NCI-H1092 (cell line): ENCODE measurements at places on chromosomes 1 and 21.

GRCh38 chr1:31032266-31032665, 33.3 kb downstream of the PUM1 start:
- no peak for DNase-seq

- DNase-seq = no peak
Observed at GRCh38 chr1:143735764-143736461, 235.9 kb downstream of the FAM72C start.

DNA sequence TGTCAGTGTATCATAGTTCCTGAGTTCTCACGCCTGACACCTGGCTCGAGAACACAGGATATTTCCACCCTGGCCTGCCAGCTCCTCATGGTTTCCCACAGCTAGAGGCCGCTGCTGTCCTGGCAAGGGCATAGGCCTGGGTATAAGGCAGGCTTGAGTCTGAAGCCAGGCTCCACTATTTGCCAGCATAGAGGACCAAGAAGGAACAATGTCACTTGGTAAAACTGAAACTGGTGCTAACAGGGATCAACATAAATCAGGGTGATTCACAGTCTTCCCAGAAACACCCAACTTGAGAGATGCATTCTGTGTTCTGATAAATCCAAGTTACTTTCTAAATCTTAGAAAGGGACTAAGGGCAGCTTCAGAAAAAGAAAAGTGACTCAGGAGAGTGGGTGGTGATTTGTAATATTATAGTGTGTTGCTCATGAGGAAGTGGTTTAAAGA, 6.9 kb upstream of the S100A2 start:
- peak; percentile 76 for DNase-seq

- no peak for DNase-seq
Observed at GRCh38 chr1:231584921-231585320, 41.7 kb upstream of the DISC1 start.

DNA sequence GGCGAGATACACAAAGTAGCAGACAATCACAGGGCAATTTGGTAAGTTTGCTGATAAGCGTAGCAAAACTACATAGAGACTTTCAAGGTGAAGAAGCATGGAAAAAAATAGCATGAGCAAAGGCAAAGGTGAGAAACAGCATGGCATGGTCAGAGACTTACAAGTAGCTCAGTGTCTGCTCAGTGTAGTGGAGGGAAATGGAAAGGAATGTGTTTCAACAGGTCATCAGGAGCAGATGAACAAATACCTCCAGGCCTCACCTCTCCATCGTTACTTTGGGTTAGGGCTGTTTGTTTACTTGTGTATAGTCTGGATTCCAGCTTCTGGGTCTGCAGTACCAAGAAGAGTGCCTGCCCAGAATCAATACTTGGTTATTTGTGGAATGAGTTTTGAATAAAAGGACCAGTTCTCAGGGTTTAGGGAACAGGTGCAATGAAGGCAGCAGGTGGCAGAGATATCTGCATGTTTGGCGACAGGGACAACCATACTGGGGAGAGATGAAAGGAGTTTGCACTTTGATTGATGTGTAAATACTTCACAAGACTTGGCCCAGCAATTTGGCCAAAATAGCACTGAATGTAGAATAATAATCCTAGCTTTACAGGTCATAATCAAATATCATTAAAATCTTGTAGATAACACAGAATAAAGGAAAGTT, 97.0 kb upstream of the FGGY start:
- DNase-seq = no peak

DNA sequence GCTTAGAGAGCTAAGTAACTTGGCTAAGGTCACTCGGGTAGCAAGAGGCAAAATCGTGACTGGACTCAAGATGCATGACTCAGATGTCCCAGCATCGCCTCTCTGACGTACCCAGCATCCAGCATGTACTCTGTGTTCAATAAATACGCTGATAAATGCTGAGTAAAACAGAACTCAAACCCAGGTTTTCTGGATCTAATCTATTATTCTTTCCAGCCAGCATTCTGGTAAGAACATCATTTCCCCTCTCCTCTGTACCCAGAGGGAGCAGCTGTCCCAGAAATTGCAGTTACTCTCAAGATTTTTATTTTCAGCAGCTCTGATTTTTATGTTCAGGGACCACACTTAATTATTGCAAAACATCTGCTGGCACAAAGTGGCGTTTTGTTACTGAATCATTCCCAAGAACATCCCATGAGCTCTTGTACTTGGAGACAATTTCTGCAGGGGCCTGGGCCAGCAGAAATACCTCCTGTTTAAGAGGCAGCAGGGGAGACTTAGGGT, 249.0 kb downstream of the PRDM2 start:
- no peak for DNase-seq

DNA sequence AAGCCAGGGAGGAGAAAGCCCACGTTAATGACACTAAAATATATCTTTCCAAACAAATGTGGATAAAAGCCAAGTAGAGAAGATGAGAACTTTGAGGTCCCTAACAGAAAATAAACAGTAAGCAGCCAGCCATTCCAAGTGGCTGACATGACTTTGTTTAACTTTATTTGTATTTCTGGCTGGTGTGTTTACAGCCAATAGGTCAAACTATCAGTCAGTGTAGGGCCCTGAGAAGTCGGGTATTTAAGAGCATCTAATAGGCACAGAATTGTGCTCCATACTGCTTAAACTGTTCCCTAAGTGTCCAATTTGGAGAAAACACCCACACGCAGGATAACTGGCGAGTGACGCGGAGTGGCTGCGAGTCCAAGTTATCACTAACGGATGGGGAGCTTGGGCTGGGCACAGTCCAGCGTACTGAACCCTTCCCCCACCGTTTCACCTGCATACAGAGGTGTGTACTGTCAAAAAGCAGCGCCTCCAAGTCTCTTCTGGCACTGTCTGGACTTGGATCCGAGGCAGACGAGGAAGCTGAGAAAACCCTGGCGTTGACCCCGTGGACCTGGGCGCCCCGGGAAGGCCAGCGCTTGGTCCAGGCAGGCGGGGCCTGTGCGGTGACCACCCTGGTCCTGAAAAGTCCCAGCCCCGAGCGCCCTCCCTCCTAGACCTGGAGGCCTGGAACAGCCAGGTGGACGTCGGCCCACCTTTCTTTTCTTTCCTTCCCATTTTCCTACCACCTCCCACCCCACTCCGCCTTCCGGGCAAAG, 662 bp upstream of the LGALS8 start:
- DNase-seq = no peak

GRCh38 chr1:175757381-175758015, 14.1 kb upstream of the TNR start:
- DNase-seq = no peak

DNA sequence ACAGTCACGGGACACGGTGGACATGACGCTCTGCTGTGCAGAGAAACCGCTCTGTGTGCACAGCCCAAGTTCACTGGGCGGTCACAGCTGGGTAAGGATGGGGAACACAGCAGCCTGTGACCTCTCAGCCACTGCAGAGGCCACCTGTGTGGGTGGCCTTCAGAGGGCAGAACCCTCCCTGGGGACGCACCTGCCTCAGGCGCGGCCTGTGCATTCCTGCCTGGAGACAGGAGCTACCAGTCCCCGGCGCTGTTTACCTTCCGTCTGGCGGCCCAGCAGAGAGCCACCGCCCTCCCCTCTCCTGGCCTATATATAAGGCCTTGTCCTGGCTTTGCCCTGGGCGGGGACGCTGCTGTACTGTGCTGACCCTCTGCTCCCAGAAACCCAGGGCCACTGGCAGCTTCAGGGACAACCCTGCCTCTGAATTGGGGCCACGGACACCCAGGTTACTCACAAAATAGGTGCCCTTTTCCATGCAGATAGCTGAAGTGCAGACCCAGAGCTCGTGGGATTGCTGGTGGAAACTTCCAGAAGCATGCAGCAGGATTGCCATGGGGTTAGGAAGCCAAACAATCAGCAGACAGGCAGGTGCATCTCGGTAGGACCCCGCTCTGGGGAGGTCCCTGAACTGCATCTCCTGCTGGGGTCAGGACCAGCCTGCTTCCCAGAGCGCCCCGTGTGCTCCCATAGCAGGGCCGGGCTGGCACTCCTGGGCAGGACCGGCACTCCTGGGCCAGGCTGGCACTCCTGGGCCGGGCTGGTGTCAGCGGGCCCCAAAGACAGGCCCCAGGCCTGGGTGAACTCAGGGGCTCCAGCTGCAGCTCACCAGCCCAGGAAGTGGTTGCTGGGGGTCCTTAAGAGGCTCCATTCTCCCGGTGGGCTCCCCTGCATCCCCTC, 83.6 kb downstream of the SIK1 start:
- DNase-seq = no peak
